Eye (tissue), 1 donor: ENCODE measurements at places on chromosomes 4 and X.
A peak's percentile ranks its signal among the peaks of the same experiment; 100 is the strongest.

DNA sequence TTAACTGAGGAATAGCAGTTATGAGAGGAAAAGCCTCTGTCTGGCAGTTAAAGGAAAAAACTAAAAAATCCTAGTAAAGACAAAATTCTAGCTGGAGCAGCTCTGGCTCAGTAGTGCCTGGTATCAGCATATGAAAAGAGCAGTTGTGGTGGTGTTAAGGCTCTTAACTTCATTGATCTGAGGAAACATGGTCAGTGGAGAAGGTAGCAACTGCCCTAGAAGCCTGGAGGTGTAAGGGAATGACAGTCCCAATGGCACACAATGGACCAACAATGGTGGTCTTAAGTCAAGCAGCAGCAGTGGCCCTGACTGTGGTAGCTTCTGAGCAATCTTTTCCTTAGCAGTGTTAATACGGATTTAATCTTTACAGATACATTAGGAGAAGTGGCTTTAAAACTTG lies 189.6 kb upstream of the POF1B start:
- DNase-seq: no peak

DNA sequence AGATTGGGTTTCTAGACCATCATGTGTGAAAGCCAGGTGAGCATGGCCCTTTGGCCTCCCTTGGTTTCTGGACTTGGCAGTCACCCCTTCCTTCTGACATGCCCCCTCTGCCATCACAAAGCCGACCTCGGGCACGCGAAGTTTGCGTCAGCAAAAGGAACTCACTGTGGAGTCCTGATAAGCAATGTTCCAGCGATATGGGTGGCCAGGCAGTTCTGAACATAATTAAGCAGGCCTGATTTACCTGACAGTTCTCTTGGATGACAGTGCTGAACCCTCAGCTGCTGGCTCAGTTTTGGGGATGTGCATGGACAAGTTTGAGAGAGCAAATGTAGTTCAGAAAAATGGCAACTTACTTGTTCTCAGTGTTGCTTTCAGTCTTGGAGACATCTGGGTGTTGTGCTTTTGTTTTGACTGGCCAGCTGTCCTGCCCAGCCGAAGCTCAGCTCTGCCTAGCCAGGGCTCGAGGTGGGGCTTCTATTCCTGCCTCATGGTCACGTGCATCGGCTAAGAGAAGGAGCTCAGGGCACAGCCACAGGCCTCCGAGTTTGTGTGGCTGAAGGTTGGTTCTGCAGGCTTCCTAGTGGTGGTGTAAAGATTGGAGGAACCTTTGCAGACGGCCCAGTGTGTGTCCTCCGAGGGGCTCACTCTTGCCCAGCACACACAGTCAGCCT lies 78.3 kb downstream of the CLDN34 start:
- DNase-seq: no peak

GRCh38 chr4:14343961-14344360 lies 658.3 kb upstream of the CPEB2 start:
- no peak for DNase-seq

- DNase-seq: no peak
Observed at GRCh38 chrX:716136-716535, 85.5 kb downstream of the SHOX start.

GRCh38 chrX:39452401-39452800 lies 645.4 kb downstream of the BCOR start:
- DNase-seq: no peak

- no peak for DNase-seq
Observed at GRCh38 chrX:50075630-50076339, 125.0 kb downstream of the AKAP4 start.

DNA sequence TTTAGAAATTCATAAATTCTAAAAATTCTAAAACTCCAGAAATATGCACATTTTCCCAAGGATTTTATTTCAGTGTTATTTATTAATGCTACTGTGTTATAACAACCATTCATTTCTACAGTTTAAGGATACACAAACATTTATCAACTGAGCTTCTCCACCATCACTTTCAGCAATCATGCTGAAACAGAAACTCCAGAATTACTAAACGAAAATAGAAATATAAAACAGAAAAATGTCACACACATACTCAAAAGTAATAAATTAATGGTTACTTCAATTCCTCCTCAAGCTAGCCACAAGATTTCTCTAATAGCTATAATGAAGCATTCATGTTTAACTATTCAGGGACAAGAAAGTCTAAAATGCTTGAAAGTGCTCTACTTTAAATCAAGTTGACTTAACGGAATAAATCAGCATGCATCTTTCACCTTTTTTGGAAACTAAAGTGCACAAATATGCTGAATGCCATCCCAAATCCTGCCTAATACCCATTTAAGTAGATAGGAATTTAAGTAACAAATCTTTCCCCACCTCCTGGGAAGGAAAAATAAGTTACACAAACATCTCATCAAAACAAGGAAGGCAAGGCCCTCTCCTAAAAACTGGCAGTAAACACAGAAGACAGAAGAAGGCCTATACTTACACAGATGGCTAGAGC lies 563 bp downstream of the FAM13A start:
- no peak for DNase-seq

DNA sequence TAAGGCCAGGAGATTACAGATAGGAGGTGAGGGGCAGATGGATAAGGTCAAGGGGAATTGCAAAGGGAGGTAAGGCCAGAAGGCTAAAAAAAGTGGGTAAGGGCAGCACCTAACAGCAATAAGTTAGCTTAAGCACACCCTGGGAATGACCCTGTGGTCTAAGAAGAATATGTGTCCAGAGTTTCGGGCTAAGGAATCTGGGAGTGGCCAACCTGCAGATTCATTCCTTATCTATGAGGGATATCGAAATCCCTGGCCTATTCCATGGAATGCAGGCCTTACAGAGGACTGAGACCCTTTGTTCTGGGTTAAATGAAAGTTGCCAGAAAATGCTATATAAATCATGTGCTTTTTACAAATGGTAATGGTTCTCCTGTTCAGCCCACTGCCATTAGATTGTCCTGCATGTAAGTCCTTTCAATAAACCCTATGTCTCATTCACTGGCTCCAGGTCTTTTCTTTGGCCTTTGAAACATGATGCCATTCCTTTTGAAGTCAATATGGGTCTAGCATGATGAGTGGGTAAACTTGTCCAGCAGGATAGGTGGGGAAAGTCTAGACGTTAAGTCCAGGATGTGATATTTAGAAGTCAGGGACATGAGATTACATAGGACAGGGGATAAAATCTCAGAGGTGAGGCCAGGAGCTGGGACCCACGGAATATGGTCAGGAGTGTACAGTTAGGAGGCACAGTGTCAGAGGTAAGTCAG lies 226.2 kb downstream of the TACR3 start:
- no peak for DNase-seq

- DNase-seq: no peak
Observed at GRCh38 chrX:55163171-55163570, 57.0 kb upstream of the PAGE5 start.

- DNase-seq: no peak
Observed at GRCh38 chrX:27438937-27439336, 24.2 kb downstream of the PPP4R3C start.

- no peak for DNase-seq
Observed at GRCh38 chr4:6682862-6683590, 10.7 kb upstream of the S100P start.

- DNase-seq: no peak
Observed at GRCh38 chr4:176939445-176939844, 146.7 kb upstream of the VEGFC start.

- DNase-seq: peak; percentile 80
Observed at GRCh38 chr4:112099701-112100297, 45.5 kb upstream of the FAM241A start.

DNA sequence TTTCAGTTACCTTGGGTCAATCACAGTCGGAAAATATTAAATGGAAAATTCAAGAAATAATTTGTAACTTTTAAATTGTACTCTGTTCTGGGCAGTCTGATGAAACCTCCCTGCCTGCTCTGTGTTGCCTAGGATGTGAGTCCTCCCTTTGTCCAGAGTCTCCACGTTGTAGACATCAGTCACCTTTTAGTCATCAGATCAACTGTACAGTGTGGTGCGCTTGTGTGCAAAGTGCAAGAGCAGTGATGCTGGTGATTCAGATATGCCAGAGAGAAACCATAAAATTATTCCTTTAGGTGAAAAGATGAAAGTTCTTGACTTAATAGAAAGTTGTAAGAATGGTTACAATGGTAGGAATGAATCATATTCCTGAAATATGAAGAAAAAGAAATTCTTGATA lies 1.4 kb downstream of the SPATA4 start:
- no peak for DNase-seq

- DNase-seq: no peak
Observed at GRCh38 chrX:150227873-150228410, 135.2 kb upstream of the MAMLD1 start.

GRCh38 chr4:157854819-157855218 lies 318.0 kb downstream of the GASK1B start:
- DNase-seq: no peak

DNA sequence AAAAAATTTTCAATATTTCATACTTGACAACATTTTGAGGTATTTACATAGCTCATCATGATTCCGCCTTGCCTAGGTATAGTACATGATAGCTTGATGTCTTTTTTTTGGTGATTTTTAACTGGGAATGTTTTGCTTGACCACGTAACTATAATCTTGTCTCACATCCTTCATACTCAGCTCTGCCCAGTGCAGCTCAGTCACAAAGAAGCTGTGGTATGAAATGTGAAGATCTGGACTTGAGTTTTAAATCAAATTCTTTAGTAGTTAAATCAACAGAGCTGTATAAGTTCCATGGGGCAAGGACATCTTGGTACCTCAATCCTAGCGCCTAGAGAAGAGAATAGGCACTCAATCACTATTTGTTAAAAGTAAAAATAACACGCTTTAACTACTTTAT lies 276.3 kb upstream of the DKK2 start:
- no peak for DNase-seq

GRCh38 chr4:156948738-156949137 lies 22.9 kb downstream of the PDGFC start:
- no peak for DNase-seq

DNA sequence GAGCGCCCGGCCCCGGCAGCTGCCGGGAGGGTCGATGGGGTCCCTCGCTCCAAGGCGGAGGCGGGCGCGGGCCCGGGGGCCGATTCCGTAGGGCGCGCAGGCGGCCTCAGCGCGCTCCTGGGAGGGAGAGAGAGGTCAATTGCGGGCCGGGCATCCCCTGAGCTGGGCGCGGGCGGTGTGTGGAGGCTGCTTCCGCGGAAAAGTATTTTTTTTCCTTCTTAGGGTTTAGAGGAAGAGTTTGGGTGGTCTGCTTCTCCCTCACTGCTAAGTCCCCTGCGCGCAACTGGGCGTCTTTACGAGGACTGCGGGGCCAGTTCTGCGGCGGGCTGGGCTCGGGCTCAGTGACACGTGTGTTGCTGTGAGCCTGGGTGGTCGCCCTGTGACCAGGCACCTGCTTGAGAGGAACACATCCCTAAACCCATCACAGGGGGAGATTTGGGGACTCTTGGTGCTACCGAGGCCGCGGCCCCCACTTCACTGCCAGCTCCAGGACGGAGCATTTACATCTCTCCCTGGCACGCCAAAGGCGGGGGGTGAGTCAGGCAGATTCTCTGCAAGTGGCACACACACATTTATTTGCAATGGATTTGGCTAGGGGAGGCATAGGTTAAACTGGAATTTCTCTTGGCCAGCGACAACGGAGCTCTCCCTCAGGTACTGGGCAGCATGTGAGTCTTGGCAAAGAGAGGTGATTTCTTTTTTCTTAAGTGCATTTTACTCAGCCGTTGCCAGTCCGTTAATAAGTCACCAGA lies 151.2 kb upstream of the SLC4A4 start:
- peak; percentile 81 for DNase-seq

- DNase-seq: peak; percentile 4
Observed at GRCh38 chr4:60724623-60725022, 475.5 kb upstream of the ADGRL3 start.

- no peak for DNase-seq
Observed at GRCh38 chr4:146368209-146368608, 153.5 kb downstream of the SLC10A7 start.
